Esophagus squamous epithelium (tissue), 5 donors: ENCODE measurements at places on chromosomes 1 and 21.

- no peak for DNase-seq
These were observed 16.9 kb upstream of the GRHL3 start for GRCh38 chr1:24302209-24302611.

GRCh38 chr1:100791586-100791985 lies 72.0 kb downstream of the VCAM1 start:
- no peak for DNase-seq

- DNase-seq: no peak
These were observed 6.3 kb downstream of the IKBKE start for GRCh38 chr1:206476591-206476990.

GRCh38 chr1:193143285-193143684 lies 21.5 kb downstream of the CDC73 start:
- DNase-seq: no peak

GRCh38 chr1:87024936-87025540 lies 110.6 kb downstream of the HS2ST1 start:
- no peak for DNase-seq

- no peak for DNase-seq
These were observed 4.6 kb upstream of the LHX8 start for GRCh38 chr1:75129660-75129982.

- no peak for DNase-seq
These were observed 6.9 kb upstream of the IL22RA1 start for GRCh38 chr1:24149866-24150233.

GRCh38 chr1:112689842-112690237 lies 15.4 kb downstream of the MOV10 start:
- no peak for DNase-seq

DNA sequence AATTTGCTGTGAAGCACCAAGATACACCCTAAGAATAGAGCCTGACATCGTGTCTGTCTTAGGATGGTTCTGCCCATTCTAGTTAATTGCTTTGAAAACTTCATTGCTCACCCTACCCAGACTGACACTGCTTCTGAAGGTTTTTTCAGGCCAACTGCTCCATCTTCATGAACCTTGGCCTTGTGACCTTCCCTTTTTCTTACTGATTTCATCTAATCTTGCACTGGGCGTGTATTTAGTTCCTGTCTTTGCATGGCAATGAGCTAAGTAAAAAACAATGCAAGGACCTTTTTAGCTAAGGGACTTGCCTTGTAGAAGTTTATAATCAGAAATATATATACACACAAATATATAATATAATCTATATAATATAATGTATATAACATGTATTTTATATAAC lies 108.0 kb downstream of the PBX1 start:
- no peak for DNase-seq

- DNase-seq: no peak
These were observed 9.4 kb downstream of the SLC25A44 start for GRCh38 chr1:156203331-156203730.

- no peak for DNase-seq
These were observed 7.7 kb downstream of the ADAMTS1 start for GRCh38 chr21:26837539-26837938.

- DNase-seq: no peak
These were observed 338.3 kb downstream of the SIPA1L2 start for GRCh38 chr1:232291681-232292080.

DNA sequence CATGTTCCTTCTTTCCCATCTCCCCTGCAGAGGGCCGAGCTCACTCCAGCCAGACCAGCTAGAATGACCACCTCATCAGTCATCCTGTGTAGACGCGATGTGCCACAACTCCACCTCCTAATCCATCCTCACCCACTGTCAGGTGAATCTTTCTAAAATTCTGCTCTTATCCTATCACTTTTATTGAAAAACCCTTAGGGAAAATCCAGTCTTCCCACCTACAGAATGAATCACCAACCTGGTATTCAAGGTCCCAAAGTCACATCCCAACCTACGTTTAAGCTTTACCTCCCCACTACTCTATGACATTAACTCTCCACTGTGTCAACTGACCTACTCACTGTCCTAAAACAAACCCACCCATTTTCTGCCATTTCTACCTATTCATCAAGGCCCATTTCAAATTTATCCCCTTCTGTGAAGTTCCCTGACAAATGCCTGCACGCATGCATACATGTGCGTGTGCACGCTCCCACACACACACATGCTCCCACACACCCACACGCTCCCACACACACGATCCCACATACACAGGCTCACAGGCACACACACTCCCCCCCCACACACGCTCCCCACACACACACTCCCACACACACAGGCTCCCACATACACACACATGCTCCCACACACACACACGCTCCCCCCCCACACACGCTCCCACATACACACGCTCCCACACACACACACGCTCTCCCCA lies 27.7 kb downstream of the HSF2BP start:
- DNase-seq: no peak

GRCh38 chr1:211616231-211616964 lies 37.4 kb upstream of the SLC30A1 start:
- DNase-seq: no peak

- DNase-seq: no peak
These were observed 97.7 kb upstream of the GREM2 start for GRCh38 chr1:240709676-240710075.

DNA sequence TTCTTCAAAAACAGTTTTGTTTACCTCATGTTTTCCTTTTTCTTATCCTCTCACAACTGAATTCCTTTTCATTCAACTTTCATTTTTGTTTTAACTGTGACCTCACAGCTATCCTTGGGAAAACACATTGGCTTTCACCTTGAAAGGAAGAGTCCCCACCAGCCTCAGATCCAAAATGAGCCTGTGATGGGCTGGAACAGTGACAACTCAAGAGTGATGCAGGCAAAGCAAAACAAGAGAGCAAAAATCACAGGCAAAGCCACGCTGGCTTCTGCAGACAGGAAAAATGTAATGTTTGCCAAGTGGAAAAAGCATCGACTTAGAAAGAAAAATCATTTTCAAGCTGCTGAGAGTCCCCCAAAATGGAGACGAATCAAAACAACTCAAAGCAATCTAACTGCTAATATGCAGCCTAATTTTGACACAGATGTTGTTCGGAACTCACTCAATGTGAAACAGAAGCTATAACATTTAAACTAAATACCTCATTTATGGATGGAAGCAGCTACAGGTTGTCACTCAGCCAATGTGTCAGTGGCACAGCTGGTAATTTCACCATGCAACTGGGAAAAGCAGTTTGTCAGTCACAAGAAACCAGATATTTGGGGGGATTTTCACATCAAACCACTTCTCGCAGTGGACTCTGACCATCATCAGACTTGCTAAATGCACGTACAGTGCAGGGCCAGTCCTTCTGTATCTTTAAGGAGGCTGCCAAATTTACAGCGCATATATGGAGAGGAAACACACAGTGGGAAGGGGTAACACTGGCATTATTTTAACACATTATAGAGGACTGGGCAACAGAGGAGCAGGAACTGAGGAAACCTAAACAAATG lies 50.7 kb downstream of the ALG14 start:
- no peak for DNase-seq

- DNase-seq: no peak
These were observed 325.8 kb downstream of the PTBP2 start for GRCh38 chr1:97047421-97047793.

DNA sequence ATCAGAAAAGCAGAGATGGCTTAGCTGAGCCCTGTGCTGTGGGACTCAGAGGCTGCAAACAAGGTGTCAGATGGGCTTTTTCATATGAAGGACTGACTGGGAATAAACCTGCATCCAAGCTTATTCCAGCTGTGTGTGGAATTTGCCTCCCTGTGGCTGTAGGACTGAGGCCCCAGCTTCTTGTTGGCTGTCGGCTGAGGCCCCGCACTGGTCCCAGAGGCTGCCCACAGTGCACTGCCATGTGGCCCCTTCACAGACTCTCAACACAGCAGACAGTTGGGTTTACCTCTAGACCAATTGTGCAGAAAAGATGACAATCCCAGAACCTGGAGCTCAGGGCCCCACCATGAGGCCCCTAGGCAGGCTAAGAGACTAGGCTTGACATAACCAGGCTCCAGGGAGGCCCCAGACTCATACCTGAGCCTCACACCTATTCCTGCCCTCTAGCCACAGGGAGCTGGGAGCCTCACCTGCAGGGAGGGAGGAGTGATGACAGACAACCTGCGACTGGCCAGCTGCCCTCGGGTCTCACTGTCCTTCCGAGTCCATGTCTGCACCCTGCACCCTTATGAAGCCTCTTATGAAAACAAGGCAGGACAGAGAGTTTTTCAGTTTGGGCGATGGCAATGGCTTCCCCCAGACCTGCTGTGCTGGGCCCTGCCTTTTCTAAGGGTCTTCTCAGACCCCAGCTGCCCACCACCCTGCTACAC lies 615.5 kb downstream of the NPHP4 start:
- no peak for DNase-seq

DNA sequence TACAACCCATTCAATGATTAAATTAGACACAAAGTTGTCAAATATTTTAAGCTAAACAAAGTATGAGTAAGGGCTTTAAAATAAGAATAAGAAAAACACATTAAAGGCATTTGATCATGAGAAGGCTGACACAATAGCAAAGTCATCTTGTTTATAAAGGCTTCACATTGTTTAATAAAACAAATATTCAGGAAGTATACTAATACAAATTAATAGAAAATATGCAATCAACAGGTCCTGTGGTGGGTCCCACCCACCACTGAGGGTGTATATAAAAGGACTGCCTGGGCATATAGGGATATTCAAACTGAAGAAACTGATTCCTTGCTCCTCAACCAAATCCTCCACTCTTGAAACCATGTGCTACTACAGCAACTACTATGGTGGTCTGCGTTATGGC lies at the start of gene KRTAP20-2:
KRTAP20-2 (plus strand) TSS at position 301 of the 400 bp plus-strand sequence; CDS start at position 359, 58 bp downstream.
- no peak for DNase-seq

DNA sequence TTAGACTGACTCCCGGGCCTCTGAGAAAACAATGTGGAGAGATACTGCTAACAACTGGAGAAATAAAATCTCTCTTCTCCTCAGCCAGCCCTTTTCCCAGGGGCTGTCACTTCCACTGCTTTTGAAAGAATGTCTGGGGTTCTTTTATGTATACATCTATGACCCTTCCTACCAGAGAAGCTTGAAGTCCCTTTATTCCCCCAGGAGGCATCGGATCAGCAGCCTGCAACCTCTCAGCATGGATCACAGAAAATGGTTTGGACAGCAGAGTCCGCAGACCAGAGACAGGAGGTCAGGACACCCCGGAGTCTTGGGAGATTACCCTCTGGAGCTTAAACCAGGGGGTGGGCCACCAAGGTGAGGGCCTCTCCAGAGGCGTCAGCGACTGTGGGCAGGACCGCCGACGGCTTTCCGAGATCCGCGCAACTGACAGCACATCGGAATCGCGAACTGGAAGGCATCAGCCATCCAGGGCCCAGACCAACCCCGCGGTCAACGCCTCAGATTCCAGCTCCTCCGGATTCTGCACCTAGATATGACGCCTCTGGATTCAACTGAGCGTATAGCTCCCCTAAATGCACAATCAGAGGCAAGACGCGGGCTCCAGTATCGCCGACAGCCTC lies 1.0 kb downstream of the EPHA10 start:
- DNase-seq: no peak

- no peak for DNase-seq
These were observed 41.5 kb downstream of the DTL start for GRCh38 chr1:212077028-212077427.

GRCh38 chr1:93816970-93817678 lies 61.9 kb downstream of the DNTTIP2 start:
- DNase-seq: no peak

DNA sequence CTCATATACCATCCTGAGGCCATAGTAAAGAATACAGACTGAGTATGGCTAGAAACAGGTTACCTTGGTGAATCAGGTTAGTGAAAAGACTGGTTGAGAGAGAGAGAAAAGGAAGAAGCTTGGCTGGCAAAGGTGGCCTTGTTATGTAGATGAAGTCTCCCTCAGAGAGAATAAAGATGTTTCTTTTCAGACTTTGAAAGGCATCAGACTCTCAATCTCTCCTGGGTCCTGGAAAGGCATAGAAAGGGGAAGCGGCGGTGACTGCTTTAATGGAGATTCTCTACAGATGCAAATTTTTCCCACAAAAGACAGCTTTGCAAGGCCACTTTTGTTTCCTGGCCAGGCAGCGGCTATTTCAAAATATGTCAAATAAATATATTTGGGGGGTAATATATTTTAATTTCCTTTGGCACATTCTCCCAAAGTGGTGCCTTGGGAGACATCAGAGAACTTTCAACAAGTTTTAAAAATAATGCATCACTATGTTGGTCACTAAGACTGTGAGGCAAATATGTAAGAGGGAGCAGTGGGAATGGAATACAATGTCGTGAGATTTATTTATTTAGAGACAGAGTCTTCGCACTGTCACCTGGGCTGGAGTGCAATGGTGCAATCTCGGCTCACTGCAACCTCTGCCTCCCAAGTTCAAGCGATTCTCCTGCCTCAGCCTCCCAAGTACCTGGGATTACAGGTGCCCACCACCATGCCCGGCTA lies 46.1 kb downstream of the NPHS2 start:
- no peak for DNase-seq

DNA sequence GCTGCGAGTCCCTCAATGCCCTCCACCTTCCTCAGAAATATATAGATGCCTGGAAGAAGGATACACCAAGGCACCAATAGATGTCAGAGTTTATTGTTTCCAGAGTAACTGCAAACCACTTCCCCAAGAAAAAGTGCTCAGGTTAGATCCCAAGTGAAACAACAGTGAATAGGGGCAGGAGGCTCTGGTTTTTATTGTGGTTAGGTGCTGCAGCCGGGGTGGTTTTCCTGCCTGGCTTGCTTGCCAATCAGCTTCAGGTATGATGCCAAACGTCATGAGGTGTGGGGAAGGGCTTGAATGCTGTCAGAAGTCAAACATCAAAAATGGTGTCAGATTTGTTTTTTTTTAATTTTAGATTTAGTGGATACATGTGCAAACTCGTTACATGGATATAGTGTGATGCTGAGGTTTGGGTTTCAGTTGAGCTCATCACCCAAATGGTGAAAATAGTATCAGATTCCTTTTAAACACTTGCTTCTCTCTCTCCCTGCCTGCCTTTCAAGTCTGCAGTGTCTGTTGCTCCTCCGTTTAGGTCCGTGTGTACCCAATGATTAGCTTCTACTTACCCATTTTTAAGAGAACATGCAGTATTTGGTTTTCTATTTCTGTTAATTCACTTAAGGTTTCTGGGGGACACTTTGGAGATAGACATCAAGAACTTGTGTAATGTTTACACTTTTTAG lies 1317.0 kb downstream of the MRPL39 start:
- no peak for DNase-seq

DNA sequence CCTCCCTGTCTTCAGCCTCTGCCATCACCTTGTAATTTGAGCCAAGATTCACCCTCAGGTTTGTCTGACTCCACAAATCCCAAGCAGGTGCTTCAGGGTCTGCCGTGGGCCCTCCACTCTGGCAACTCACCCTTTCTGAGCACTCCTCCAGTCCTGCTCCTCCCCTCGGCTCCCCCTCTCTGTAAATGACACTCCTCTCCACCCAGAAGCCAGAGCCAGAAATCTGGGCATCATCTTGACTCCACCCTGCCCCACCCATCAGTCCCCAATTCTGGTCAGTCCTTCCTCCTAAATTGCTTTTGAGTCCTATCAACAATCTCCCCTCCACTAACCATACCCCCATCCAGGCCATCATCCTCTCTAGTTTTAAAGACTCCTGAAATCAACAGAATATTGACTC lies 40.5 kb downstream of the RCSD1 start:
- DNase-seq: no peak
